Right lobe of liver (tissue), 6 donors: ENCODE measurements at places on chromosomes 5 and 9.

GRCh38 chr5:88524941-88525340 is 256.3 kb upstream of the TMEM161B start:
- H3K27me3 ChIP-seq = no peaks in the 10 kb centered on the region
- no peaks in the 10 kb centered on the region for H3K36me3 ChIP-seq
- no peak overlapping the region for H3K4me3 ChIP-seq
- H3K4me1 ChIP-seq = no peaks in the 10 kb centered on the region
- no peak overlapping the region for H3K27ac ChIP-seq
- no peak for DNase-seq

GRCh38 chr9:116547729-116548426 is 139.2 kb upstream of the TRIM32 start:
- H3K27ac ChIP-seq = peak overlapping the region; percentile 51
- no peaks in the 10 kb centered on the region for H3K27me3 ChIP-seq
- DNase-seq = peak; percentile 61
- no peaks in the 10 kb centered on the region for H3K4me1 ChIP-seq

GRCh38 chr5:32043105-32043504 is 131.0 kb downstream of the GOLPH3 start:
- no peak for DNase-seq
- H3K4me1 ChIP-seq = no peaks in the 10 kb centered on the region
- H3K27me3 ChIP-seq = no peaks in the 10 kb centered on the region
- no peak overlapping the region for H3K4me3 ChIP-seq
- no peaks in the 10 kb centered on the region for H3K36me3 ChIP-seq
- no peak overlapping the region for H3K27ac ChIP-seq

GRCh38 chr5:138637256-138637655 is 62.1 kb upstream of the HSPA9 start:
- no peak for DNase-seq
- H3K36me3 ChIP-seq = no peaks in the 10 kb centered on the region
- no peak overlapping the region for H3K27ac ChIP-seq
- no peak overlapping the region for H3K4me3 ChIP-seq
- no peaks in the 10 kb centered on the region for H3K27me3 ChIP-seq
- no peaks in the 10 kb centered on the region for H3K4me1 ChIP-seq

DNA sequence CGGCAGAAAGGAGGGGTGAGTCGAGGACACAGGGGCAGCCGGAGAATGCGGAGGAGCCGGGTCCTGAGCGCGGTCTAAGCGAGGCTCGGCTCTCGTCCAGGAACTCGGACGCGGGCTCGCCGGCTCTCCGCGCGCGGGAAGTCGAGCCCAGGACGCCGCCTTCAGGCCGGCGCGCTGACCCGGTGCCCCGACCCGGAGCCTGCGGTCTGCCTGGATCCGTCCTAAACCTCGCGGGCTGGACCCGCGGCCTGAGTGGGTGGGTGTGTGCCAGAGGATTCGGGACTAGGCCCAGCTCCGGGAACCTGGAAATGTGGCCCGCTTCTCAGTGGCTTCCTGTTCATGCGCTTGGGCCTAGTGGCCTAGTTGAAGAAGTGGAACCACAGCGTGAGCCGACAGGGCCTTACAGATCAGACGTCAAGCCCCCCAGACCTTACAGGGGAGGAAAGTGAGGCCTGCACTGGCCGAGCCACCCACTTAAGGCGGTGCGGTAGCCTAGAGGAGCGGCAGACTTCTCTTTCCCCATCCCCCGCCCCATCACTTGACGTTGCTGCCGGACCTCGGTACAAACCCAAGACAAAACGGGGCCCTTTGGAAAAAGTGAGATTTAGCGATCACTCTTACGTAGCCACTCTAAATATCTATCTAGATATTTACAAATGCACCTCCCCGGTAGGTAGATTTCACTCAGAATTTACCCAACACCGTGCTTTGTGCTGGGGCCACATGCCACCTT is 1.2 kb downstream of the CDKN2B-AS1 start:
- H3K4me3 ChIP-seq = peak overlapping the region; percentile 91
- DNase-seq = peak; percentile 74
- peaks cover 4% of the 10 kb centered on the region for H3K4me1 ChIP-seq
- no peaks in the 10 kb centered on the region for H3K27me3 ChIP-seq
- H3K36me3 ChIP-seq = no peaks in the 10 kb centered on the region
- H3K27ac ChIP-seq = no peak overlapping the region

- H3K4me3 ChIP-seq = no peak overlapping the region
- H3K27me3 ChIP-seq = no peaks in the 10 kb centered on the region
- no peak overlapping the region for H3K27ac ChIP-seq
- H3K4me1 ChIP-seq = no peaks in the 10 kb centered on the region
- DNase-seq = no peak
Measured at GRCh38 chr5:75837258-75837841, 120.1 kb upstream of the POC5 start.

- H3K4me3 ChIP-seq = no peak overlapping the region
- no peaks in the 10 kb centered on the region for H3K27me3 ChIP-seq
- H3K36me3 ChIP-seq = no peaks in the 10 kb centered on the region
- H3K4me1 ChIP-seq = no peaks in the 10 kb centered on the region
- H3K27ac ChIP-seq = no peak overlapping the region
Measured at GRCh38 chr5:94901191-94901979, 282.9 kb downstream of the SLF1 start.
